ENCODE measurements at places on chromosomes 3 and 15.

DNA sequence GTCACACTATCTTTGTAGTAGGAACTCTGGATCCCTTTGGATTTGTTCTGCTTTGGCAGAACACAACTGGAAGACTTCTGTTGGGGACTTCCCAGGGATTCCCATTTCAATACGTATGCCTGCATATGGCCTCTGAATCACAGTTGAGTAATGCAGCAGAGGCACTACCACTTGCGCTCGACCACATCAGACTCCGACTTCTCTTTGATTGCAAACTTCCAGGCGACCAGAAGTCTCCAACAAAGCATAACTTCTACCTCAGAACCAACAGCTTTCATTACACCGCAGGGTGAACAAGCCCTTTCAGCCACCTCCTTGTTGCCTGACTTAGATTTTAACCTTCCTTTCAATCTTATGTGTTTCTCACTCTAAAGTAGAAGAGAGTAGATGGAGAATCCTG is 924.4 kb downstream of the IGSF11 start:
- no peak for DNase-seq

GRCh38 chr3:37519661-37520060 is 342.0 kb upstream of the CTDSPL start:
- no peak for DNase-seq

GRCh38 chr15:88623632-88624031 is 2.5 kb downstream of the AEN start:
- DNase-seq: no peak

DNA sequence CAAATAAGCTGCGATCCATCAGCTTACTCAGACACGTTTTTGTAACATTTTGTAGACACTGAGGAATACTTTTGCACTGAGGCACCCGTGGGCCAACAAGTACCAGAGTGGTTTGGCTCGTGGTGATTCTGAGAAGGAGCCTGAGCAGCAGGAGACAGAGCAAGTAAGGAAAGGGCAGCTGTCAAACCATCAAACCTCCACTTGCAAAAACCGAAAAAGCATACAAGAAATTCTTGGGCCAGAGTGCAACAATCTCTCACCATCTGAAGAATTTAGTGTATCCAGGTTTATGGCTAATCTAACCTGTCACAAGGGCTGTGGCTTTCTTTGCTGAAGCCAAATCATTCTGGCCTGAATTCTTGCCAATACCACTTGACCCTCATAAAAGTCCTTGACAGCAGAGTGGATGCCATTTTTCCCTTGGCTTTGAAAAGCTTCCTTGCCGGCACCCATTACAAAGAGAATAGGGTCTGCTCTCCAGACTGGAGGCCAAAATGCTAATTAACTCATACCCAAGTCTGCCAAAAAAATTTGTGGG is 56.7 kb downstream of the MYO1E start:
- DNase-seq: no peak

- DNase-seq: no peak
These were observed 51.0 kb upstream of the ATP1B3 start for GRCh38 chr3:141825216-141826011.

- DNase-seq: no peak
These were observed 748.7 kb upstream of the CFAP20DC start for GRCh38 chr3:59798372-59799086.

DNA sequence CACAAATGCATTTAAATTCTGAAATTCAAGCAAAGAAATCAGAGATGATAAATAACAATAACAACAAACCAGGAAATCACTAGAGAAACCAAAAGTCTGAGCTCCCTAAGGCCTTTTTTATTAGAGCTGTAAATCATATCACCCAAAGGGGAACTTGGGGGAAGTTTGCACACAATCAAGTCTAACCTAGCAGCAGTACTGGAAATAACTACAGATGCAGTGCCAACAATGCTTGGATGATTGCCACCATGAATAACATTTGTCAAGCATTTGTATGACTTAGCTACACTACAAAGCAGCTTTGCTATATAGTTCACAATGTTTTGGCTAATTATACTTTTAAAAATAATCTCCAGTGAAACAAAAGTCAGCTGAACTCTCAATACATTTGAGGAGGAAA is 27.8 kb downstream of the SHQ1 start:
- no peak for DNase-seq

- no peak for DNase-seq
These were observed 16.1 kb downstream of the MESP2 start for GRCh38 chr15:89792106-89792805.

DNA sequence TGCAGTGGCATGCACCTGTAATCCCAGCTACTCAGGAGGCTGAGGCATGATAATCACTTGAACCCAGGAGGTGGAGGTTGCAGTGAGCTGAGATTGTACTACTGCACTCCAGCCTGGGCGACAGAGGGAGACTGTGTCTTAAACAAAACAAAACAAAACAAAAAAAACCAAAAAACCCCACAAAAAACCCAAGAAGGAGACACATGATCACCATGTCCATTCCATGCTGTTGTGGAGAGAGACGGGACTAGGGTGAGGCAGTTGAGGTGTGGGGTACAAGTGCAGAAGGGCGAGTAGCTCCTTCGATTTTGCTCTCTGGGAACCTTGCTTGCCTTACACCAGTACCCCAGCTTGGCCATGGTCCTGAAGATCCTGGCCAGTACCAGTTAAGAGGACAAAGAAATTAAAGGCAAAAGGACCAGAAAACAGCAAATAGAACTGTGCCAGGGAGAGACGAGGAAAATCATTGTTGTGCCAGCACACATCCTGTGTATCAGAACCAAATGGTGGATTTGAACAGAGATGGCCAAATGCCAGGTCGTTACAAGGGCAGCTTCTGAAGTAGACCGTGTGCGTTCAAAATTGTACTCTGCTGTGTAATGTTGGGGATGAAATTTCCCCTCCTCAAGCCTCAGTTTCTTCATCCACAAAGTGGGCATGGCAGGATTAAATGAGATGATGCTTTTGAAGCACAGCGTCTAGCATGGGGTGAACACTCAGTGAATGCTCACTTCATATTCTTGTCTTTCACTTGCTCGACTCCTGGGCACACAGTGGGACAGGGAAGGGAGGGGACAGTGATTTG is 42.9 kb upstream of the CTSH start:
- no peak for DNase-seq

DNA sequence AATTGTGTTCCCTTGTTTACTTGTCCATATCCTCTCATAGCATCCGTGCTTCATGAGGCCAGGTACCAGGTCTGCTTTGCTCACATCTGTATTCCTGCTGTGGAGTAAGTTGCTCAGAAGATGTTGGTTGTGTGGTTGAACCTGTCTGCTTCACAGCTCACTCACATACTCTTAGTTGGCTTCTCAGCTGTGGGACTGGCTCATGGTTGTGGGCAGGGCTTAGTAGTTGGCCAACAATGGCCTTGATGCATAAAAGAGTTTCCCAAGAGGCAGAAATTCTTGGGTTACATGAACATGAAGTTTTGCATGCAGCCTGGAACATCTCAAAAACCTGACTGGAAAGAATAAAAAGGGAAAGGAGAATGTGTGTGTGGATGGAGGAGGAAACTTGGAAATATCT is 17.0 kb downstream of the CELF6 start:
- DNase-seq: peak; percentile 20

DNA sequence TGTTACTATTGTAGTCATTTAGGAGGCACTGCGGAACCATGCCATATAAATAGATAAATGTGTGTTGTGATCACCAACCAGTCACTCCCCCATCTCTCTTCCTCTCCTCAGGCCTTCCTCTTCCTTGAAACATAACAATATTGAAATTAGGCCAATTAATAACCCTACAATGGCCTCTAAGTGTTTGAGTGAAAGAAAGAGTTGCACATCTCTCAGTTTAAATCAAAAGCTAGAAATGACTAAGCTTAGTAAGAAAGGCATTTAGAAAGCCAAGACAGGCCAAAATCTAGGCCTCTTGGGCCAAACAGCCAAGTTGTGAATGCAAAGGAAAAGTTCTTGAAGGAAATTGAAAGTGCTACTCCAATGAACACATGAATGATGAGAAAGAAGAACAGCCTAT is 8.1 kb upstream of the DNASE1L3 start:
- DNase-seq: no peak

DNA sequence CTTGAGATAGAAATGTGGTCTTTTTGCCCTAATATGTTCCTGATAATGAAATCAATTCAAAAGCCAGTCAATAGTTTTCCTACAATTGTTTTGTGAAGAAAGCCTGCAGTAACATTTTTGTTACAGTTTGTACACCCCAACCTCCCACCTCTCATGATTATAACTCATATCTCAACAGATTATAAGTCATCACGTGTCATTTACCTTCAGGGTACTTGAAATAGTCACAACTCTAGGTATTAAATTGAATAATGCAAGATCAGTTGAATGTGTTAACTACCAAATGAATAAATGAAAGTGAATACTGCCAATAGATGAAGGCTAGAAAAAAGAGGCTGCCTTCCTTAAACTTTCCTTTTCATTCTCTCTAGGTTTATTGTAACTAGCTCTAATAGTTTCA is 32.9 kb upstream of the CTDSPL2 start:
- no peak for DNase-seq

GRCh38 chr3:123547881-123548519 is 36.9 kb downstream of the HACD2 start:
- DNase-seq: no peak

GRCh38 chr3:59605318-59605717 is 555.5 kb upstream of the CFAP20DC start:
- no peak for DNase-seq

DNA sequence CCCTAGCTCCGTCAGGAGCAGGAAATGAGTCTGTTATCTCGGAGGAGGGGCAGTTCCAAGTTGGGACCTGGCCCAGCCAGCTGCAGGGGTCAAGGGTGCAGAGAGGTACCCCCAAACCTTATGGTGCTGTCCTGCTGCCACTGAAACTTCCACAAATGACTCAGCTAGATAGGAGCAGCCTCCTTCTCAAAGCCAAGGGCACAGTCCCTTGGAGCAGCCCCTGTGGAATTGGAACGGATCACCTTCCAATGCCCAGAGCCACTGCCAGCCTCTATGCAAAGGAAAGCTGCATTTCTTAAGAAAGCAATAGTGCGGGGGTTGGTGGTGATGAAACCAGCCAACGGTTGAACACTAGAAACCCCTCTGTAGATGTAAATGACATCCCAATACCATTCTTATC is 19.6 kb upstream of the LRRK1 start:
- no peak for DNase-seq

DNA sequence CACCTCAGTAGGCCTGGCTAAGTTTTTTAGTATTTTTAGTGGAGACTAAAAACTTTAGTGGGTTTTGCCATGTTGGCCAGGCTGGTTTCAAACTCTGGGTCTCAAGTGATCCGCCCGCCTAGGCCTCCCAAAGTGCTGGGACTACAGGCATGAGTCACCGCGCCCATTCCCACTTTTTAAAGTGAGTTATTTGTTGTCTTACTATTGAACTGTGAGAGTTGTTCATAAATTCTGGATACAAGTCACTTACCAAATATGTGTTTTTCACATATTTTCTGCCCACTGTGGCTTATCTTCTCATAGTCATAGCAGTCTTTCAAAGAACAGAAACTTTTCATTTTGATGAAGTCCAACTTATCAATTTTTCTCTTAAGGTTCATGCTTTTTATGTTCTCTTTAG is 29.9 kb upstream of the SPSB4 start:
- DNase-seq: no peak

GRCh38 chr15:65695081-65695480 is 73.3 kb downstream of the SLC24A1 start:
- no peak for DNase-seq

DNA sequence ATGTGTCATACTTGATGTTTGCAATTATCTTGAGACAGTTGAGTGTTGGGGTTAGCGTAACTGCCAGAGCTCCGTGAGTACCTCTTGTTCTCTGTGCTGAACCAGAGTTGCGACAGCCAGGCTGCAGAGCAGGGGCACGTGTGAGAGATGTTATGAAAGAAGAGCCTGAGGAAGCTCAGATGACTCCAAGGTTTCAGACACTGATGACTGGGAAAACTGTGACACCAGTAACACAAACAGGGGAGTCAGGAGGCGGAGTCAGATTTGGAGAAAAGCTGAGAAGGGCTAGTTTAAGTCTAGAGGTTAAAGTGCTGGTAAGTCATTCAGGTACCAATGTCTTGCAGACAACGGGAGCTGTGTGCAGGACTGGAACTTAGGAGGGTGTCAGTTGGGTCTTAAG is 45.0 kb downstream of the BLM start:
- no peak for DNase-seq

DNA sequence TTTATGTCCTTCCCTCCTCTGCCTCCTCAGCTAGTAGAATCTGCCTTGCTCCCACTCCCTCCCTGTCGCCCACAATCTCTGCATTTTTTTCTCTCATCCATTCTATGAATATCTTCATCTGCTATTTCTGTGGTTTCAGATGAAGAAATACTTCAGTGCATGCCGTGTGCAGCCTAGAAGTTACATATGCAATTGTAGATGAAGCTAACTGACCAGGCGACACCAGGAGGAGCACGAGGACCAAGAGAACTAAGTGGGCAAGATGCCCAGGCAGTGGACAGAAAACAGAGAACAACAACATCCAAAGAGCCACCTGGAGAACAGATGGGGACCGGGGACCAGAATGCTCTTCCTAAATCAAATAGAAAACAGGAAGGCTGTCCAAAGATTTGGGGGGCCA is 121.4 kb upstream of the ATP11B start:
- DNase-seq: no peak

DNA sequence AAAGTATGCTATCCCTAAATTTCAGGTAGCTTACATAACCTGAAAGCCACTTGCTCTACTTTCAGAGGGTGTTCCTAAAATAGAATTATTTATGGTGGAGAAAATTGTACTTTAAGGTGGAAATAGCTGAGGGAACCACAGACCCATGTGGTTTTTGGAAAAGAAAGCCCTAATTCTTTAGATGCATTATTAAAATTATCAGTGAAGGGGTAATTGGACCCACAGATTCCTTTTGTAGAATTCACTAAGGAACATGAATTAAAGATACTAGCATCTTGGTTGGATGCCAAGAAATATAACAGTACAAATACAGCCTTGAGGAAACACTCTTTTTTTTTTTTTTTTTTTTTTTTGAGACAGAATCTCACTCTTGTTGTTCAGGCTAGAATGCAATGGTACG is 37.8 kb downstream of the DPPA2 start:
- DNase-seq: no peak

DNA sequence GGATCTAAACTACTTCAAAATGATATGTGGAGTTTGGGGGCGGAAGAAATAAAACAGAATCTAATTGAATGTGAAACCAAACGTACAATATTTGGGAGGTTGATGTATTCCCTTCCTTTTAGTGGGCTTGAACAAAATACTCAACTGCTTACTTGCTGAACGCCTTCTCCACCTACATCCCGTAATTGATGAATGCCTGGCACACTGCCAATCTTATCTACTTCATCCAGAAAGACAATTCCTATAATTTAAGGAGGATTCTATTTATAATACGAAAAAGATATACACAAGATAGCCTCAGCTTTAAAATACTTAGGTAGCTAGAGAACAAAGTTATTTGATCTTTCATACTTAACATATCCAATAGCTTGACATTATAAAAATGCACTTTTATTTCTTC is 23.1 kb upstream of the PDCD7 start:
- no peak for DNase-seq

- DNase-seq: no peak
These were observed 38.0 kb downstream of the PIK3CB start for GRCh38 chr3:138796761-138797160.

- peak; percentile 91 for DNase-seq
These were observed at the start of gene KLHL25 for GRCh38 chr15:85794598-85795336. KLHL25 (minus strand) TSS chr15:85794925; CDS start chr15:85769810, 25,115 bp downstream.
